Ascending aorta (tissue), 2 donors: ENCODE measurements at places on chromosomes 13 and 19.

- DNase-seq: no peak
Observed at GRCh38 chr13:20582026-20582425, 15.1 kb downstream of the IFT88 start.

DNA sequence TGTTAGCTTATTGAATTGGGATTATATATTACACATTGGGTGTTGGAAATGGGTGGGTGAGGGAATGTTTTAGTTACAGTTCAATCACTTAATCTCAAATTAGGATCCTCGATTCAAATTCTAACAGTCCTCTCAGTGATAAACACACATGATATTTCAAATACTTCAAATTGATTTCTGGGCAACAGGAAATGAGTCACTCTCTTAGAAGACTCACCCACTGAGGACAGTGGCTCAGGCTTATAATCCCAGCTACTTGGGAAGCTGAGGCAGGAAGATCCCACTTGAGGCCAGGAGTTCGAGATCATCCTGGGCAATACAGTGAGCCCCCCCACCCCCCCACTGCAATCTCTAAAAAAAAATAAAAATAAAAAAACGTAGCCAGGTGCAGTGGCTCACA lies 435.3 kb downstream of the KLF12 start:
- DNase-seq: no peak

GRCh38 chr13:112887557-112887991 lies 81.4 kb upstream of the MCF2L start:
- no peak for DNase-seq

DNA sequence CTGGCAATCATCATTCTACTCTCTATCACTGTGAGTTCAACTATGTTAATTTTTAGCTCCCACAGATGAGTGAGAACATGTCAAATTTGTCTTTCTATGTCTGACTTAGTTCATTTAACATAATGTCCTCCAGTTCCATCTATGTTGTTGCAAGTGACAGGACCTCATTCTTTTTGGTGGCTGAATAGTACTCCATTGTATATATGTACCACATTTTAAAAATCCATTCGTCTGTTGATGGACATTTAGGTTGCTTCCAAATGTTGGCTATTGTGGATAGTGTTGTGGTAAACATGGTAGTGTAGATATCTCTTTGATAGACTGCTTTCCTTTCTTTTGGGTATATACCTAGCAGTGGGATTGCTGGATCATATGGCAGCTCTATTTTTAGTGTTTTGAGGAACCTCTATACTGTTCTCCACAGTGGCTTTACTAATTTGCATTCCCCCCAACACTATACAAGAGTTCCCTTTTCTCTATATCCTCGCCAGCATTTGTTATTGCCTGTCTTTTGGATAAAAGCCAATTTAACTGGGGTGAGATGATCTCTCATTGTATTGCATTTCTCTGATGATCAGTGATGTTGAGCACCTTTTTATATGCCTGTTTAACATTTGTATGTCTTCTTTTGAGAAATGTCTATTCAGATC lies 124.1 kb downstream of the PCCA start:
- no peak for DNase-seq

- no peak for DNase-seq
Observed at GRCh38 chr19:38280030-38280921, 15.9 kb downstream of the SPINT2 start.

DNA sequence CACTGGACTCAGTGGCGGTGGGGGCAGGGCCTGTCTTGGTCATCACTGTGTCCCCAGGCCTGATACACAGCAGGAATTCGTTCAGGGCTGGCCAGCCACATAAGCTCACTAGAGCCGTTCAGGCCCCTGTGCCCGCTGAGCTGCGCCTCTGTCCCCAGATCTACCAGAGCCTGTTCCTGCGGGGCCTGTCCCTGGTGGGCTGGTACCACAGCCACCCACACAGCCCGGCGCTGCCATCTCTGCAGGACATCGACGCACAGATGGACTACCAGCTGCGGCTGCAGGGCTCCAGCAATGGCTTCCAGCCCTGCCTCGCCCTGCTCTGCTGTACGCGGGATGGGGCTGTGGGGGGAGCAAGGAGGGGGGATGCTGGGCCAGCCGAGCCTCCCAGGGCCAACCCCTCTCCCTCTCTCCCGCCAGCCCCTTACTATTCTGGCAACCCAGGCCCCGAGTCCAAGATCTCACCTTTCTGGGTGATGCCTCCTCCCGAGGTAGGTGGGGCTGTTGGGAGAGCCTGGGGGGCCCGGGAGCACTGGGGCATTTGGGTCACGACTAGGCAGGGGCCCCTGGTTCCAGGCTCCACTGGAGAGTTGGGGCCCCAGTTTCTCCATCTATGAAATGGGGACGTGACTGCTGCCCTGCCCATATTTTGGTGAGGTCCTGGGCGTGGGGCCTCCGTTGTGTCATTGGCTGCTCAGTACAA lies 13.9 kb downstream of the MPND start:
- DNase-seq: no peak
